Activated CD8-positive, alpha-beta memory T cell treated with anti-CD3 and anti-CD28 coated beads for 1 hour (primary cell): ENCODE measurements at places on chromosomes 11 and 22.

DNA sequence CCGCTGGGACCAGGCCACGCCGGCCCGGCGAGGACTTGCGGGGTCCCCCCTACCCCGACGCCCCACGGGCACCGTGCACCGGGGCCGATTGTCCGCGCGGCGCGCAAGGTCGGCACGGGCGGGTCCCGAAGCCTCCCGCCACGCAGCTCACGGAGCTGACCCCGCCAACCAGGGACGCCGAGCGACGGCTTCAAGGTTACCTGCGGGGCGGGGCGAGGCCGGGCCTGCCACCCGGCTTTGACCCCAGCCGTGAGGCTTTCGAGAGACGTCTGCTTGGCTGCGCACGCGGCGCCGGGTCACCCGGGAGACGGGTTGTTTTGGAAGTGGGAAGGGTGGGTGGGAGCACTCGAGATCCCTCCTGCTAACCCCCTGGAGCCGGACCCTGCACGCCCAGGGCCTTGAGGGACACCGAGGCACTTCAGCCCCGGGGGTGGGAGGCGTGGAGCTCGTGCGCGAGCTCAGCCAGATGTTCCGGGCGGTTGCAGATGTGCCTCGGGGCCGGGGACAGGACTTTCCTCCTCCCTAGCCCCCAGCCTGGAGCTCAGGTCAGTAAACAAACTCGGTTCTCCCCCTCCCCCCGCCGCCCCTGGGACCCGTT is 3.2 kb upstream of the WNT11 start:
- DNase-seq, result no peak

- DNase-seq, result no peak
These were observed 25.5 kb downstream of the DDI1 start for GRCh38 chr11:104061853-104062521.

DNA sequence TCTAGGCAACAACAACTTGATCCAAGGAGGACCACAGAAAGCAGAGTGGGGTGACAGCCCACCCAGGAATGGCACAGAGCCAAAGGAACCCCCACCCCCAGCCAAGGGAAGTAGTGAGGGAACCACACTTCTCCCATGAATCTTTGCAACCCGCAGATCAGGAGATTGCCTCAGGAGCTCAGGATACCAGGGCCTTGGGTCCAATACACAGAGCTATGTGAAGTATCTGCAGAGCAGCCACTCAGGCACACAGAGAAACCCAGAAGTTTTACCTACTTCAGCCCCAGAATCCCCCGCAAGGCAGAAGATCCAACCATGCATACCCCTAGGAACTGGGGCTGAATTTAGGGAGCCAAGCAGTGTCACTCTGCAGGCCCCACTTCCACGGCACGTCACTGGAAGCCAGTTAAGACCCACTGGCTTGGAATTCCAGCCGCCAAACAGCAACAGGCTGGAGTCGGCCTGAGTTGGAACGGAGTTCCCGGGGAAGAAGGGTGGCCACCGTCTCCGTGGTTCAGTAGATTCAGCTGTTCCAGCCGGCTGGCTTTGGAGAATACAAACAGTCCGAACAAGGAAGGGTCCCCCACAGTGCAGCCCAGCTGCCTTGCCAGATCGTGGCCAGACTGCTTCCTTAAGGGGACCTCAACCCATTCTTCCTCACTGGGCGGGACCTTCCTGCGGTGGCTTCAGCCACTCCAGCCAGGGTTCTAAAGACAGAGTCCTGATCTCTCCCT is 174.1 kb downstream of the TTC28 start:
- no peak for DNase-seq

DNA sequence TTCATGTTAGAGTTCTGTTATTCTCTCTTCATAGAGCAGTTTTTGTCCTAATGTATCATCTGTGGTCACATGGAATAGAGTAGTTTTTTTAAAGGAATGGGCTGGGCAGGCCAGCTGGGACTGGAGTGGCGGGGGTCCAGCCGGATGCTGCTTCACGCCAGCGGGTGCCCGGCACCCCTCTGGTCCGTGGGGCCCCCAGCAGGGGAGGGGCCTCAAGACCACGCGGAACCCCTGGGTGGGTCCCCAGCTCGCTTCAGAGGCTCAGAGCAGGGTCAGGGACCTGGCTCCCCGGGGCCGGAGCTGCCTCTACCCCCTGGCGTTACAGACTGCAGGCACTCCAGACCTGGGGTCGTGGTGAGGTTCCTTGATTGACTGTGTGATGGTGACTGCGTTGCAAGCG is 159.1 kb upstream of the HSD17B12 start:
- DNase-seq, result no peak

- DNase-seq, result no peak
These were observed 84.6 kb upstream of the LRRC55 start for GRCh38 chr11:57097149-57097548.

GRCh38 chr11:97567801-97568200 is 1178.0 kb downstream of the JRKL start:
- DNase-seq, result no peak

DNA sequence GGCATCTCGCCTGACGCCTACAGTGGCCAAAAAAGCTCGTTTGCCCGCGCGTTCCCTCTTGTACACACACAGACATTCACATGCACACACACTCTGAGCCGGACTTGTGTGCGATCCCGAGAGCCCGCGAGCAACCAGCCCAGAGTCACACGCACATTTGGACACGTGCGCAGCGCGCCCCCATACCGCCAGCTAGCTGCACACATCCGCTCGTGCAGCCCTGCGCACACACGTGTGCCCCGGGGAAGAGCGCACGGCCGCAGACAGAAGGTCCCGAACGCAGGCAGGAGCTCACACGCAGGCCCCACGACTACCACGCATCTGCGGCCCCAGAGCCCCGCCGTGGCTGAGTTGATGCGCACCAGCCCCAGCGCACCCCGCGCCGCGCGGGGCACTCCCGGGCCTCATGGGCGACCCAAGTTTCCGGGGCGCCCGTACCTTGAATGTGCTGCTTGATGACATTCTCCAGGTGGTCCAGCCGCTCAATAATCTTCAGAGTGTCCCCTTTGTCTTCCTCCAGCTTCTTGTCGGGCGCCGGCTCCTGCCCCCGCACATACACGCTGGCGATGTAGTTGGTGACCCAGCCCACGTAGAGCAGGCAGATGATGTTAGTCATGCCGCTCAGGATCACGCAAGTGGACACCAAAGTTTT is 758 bp downstream of the GALNT18 start:
- no peak for DNase-seq

DNA sequence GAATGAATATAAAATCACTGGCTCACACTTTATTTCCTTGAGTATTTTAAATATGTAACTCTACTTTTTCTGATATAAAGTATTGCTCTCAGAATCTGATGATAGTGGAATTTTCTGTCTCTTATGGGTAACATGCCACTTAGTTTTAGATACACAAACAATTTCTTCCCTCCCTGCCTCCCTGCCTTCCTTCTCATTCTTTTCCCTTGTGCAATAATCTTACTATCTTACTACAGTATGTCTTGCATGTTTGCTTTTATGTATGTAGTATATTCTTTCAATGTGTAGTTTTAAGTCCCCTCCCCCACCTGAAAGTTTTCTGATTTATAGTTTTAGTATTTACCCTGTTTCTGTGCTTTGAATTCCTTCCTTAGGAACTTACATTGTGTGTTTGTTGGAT is 48.4 kb downstream of the INSC start:
- no peak for DNase-seq

DNA sequence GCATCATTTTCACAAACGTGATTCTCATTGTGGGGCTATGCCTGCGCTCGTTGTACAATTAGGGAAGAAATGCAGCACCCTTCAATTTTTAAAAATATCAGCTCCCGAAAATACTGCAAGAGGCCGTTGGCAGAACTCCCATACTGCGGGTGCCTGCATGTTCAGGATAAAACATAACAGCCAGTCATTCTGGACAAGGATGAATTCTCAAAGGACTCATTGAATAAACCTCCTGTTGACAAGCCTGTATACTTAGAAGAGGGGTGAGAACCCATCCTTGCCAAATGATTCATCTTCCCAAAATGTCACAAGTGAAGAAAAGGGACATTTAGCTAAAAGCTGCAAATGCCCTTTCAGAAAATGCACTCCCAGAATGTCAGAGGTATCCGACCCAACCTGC is 141.9 kb downstream of the CSNK2A3 start:
- no peak for DNase-seq

DNA sequence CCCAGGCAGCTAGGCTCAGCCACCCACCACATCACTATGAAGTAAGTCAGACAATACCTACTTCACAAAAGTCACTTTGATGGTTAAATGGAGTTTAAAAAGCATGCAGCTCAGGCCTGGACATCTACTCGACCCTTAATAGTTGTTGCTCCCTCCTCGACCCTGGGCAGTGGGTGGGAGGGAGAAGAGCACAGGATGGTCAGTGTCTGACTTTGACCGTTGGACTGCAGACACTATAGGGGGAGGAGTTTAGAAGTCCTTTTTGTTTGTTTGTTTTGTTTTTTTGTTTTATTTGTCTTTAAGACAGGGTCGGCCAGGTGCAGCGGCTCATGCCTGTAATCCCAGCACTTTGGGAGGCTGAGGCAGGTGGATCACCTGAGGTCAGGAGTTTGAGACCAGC is 38.6 kb upstream of the XBP1 start:
- no peak for DNase-seq

GRCh38 chr11:60874421-60875365 is 7.4 kb downstream of the ZP1 start:
- no peak for DNase-seq

DNA sequence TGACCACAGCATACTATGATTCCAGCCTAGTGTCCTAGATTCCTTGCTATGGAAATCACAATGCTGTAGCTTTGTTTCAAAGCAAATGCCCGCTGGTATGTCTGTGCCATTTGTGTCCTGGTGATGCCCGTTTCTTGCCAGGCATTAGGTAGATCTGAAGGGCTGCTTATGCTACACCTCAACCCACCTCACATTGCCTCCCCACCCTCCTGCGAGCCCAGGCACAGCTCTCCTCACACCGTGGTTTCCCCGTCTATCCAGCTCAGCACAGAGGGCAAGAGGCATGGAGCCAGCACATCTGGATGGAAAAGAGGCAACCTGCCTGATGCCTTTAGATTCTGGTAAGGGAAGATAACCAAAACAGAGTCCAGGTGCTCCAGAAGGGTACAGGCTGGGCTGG is 307.4 kb upstream of the B3GAT1 start:
- no peak for DNase-seq

- no peak for DNase-seq
These were observed 12.9 kb downstream of the OR51L1 start for GRCh38 chr11:5007561-5007960.

- no peak for DNase-seq
These were observed 14.9 kb downstream of the CLMP start for GRCh38 chr11:123180166-123180565.

- no peak for DNase-seq
These were observed 32.8 kb downstream of the ARHGAP20 start for GRCh38 chr11:110679323-110679975.

DNA sequence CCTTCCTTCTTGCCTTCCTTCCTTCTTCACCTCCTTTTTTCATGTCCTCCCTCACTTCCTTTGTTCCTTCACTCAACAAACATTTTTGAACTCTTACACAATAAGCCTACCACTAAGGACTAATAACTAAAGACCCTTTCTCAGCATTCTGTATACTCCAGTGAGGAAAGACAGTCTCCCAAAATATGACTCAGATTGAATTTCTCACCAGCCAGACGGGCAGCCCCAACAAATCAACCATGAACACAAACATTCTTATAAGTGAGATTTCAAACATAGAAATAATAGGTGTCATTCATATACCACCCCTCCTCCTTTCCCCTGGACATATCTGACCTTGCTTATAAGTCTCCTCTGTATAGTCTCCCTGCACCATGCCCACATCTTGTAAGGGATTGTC is 1079.7 kb downstream of the OPCML start:
- DNase-seq, result no peak

GRCh38 chr11:96017856-96018255 is 93.9 kb upstream of the MTMR2 start:
- DNase-seq, result no peak

DNA sequence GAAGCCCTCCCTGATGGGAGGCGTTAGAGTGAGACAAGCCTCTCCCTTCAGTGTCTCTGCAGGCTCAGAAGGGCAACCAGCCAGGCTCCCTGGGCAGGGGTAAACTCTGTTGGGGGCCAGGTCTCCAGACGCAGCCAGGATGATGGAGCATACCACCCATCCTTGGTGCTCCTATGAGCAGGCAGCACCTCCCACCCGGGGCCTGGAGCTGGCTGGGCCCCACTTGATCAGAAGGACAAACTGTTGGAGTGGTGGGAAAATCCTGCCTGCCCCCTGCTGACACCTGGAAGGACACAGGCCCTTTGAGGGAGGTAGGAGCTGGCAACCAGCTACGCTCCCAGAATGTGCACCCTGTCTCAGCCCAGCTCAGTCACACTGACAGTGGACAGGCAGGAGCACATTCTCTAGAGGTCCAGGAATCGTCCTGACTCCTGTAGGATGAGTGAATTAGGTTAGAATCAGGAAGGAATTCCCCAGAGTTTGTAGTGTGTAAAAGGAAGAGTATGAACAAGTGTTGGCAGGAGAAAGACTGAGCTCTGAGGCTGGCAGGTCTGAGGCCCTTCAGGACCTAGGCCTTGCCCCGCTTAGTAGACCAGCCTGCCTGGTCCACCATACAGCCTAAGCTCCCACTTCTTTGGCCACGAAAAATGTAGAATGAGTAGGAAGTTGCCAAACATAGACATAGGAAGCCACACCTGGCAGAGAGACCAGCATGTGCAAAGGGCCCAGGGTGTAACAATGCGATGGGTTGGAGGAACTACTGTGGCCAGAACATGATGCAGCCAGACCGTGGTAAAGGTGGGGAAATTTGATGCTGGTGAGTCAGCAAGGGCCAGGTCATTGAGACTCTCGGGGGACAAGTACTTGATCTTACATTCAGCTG is 19.1 kb downstream of the ARHGEF17 start:
- no peak for DNase-seq

GRCh38 chr22:19518635-19519034 is 5.6 kb downstream of the CLDN5 start:
- no peak for DNase-seq

DNA sequence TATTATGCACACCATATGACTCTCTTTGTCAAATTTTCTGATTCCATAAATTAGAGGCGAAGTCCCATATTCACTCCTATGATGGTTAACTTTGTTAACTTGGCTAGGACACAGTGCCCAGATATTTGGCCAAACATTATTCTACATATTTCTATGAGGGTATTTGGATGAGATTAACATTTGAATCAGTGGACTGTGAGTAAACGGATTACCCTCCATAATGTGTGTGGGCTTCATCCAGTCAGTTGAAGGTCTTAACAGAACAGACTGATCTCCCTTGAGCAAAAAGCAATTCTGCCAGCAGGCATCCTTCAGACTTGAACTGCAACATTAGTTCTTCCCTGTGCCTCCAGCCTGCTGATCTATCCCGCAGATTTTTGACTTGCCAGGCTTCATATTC is 69.9 kb downstream of the FZD4 start:
- no peak for DNase-seq
